ENCODE measurements at places on chromosomes 11 and 22.

DNA sequence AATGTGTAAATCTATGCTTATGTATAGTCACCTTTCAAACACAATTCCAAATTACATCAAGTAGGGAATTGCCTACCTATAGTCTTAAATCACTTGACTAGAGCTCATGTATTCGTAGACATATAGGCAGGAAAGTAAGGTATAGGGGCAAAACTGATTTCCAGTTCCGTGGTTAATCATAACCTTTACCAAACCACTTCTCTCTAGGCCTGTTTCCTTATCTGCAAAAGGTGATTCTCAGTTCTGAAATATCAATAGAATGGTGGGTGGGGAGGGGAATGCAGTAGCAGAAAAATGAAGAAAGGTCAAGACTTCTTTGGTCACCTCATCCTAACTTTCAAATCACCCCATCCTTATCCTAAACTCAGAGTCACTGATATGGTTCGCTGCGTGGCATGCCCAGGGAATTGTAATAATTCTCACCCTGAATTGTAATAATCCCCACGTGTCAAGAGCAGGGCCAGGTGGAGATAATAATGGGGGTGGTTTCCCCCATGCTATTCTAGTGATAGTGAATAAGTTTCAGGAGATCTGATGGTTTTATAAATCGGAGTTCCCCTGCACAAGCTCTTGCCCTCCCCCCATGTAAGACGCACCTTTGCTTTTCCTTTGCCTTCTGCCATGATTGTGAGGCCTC, 1.9 kb upstream of the ANO5 start:
- no peak for DNase-seq

DNA sequence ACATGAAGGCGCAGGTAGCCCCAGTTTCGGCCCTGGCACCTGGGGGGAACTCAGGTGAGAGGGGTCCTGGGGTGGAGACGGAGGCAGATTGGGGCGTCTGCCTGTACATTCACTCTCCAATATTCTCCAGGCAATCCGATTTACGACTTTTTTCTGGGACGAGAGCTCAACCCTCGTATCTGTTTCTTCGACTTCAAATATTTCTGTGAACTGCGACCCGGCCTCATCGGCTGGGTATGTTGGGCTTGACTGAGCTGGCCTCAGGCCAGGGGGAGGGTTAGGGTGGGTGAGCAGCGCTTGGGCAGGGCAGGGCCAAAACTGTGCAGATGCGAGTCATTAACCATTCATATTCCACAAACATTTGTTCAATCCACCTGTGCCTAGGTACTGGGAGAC, 1.7 kb downstream of the TM7SF2 start:
- no peak for DNase-seq

GRCh38 chr11:78453140-78453935, 35.7 kb upstream of the GAB2 start:
- DNase-seq: no peak

GRCh38 chr11:14857621-14858020, 34.4 kb downstream of the CYP2R1 start:
- no peak for DNase-seq

DNA sequence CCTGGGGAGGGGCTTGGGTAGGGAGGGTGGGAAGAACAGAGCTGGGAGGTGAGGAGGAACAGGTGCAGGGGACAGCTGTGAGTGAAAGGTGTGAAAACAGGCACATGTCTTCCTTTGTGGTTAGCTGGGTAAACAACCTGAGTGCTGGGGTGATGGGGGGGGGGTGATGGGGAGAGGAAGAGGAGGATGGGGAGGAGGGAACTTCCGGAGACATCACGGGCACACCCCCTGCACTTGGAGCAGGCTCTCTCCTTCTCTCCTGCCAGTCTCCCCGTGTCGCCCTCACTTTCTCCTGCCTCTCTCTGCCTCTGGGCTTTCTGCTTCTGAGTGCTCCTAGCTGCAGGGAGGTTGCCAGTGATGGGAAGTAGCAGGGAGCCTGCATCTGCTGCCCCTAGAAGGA, 8.8 kb downstream of the CXCR5 start:
- DNase-seq: no peak

- no peak for DNase-seq
Observed at GRCh38 chr11:93957397-93957952, 63.7 kb upstream of the HEPHL1 start.

GRCh38 chr11:696955-697491, 1.4 kb downstream of the TMEM80 start:
- DNase-seq: no peak

DNA sequence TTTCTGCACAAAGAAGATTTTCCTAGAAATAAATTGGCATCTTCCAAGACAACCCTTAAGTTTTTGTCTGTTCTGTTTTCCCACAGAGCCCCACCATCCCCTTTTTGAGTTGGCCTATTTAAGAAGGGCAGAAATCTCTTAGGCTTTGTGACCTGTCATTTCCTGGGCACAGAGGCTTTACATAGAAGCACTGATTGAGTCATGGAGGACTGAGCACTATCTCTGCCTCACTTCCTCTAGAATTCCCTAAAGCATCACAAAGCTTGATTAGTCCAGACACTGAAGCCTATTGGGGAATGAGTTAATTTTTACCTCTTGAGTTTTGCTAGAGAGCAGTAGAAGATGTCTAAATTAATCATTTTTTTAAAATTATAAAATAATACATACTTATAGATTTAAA, 25.4 kb downstream of the TRIM44 start:
- no peak for DNase-seq

GRCh38 chr11:108915666-108916065, 250.8 kb downstream of the DDX10 start:
- no peak for DNase-seq

GRCh38 chr11:66172146-66172545, 96.3 kb upstream of the RAB1B start:
- DNase-seq: no peak
